ENCODE measurements at places on chromosomes 6 and 20.

DNA sequence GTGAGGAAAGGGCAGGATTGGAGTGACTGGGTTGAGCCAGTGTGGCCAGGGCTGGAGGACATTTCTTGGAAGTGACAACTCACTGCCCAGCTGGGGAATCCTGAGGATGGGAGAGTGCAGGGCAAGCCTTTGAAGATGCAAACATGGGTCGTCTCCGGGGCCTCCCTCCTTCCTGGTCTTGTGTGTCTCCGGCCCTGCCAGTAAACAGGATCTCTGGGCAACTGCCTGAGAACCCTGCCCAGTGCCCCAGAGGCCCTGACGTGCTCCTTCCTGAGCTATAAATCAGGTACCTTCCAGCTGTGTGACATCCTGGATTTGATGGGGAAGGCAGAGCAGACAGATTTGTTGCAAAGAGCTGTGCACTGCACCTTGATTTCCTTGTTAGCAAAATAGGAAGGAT is 12.9 kb upstream of the TCF15 start:
- no peak for DNase-seq

DNA sequence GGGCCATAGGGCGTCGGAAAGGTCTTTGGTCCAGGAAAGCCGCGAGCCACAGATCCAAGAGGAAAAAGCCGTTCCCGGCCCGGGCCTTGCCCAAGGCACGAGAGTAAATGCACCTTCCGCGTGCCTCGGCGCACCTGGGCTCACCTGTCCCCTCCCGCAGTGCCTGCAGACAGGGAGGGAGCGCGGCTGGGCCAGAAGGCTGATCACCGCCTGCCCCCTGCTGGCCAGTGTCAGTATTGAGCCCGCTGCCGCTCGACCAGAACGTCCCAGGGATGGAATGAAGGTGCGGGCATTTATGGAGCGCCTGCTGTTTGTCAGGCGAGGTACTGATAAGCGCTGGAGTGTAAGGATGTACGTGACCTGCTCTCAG is 679 bp upstream of the LPIN3 start:
- DNase-seq: peak; percentile 82

GRCh38 chr6:166820483-166820882 is 135.9 kb downstream of the RNASET2 start:
- DNase-seq: no peak

- no peak for DNase-seq
These were observed 110.3 kb upstream of the GGTLC1 start for GRCh38 chr20:24098886-24099285.

GRCh38 chr20:18543932-18544331 is 23.3 kb upstream of the SMIM26 start:
- DNase-seq: no peak

DNA sequence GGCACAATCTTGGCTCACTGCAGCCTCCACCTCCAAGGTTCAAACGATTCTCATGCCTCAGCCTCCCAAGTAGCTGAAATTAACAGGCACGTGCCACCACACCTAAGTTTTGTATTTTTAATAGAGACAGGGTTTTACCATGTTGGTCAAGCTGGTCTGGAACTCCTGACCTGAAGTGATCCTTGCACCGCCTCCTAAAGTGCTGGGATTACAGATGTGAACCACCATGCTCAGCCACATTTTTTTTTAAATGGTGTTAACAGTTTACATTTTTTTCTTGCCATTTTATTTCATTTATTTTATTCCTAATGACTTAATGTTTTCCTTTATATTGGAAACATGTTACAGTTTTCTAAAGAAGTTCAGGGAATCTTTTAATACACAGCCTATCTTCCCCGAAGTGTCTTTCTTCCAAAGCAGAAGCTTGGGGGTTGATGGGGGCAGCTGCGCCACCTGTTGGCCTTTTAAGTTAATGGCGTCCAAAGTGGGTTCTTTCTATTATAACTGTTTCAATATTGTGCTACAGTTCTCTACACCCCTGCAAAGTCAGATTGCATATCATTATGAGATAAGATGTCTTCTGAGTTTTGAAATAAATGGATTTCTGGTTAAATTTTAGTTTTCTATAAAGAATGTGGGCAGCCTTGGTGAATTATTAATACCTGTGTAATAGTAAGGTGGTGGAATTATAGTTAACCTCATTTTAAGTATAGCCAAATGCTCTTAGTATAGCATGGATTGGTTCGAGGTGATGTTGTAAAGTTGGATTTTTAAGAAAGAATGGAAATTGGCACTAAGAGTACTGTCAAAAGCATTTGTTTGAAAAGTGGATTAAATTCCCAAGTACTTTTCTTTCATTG is 42.0 kb upstream of the PLCG1 start:
- peak; percentile 47 for DNase-seq

DNA sequence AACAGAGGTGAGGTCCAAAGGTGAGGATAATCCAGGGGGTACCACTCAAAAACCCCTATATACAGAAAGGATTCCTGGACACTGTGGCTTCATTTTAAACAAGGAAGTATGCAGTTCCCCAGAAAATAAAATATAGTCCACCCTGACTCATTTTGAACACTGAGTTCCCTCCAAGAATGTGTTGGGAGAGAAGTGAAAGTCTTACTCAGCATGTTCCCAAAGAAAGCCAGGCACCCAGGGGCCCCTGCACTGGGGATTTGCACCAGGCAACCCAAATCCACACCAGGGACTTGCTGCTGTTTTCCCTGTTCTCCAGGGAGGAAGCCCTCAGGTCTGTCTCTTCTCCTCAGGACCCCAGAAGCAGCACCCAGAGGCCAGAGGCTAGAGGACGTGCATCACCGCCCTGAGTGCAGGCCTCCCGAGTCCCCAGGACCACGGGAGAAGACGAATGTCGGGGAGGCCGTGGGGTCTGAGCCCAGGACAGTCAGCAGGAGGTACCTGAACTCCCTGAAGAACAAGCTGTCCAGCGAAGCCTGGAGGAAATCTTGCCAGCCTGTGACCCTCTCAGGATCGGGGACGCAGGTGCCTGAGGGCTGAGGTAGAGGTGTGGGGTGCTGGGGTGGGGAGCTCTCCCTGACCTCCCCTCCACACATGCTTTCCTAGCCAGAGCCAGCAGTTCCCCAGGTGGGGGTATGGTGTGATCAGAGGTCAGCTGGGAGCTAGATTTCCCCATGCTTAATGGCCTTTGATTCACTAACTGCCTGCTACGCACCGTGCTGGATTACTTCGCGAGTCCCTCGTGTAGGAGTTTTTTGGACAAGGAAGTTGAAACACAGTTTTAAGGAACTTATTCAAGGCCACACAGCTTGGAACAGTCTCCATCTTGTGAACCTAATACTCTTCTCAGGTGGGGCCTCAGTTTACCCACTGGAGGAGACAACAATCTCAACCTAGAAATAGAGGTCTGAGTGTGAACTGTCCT is 3.3 kb downstream of the FGD2 start:
- no peak for DNase-seq

DNA sequence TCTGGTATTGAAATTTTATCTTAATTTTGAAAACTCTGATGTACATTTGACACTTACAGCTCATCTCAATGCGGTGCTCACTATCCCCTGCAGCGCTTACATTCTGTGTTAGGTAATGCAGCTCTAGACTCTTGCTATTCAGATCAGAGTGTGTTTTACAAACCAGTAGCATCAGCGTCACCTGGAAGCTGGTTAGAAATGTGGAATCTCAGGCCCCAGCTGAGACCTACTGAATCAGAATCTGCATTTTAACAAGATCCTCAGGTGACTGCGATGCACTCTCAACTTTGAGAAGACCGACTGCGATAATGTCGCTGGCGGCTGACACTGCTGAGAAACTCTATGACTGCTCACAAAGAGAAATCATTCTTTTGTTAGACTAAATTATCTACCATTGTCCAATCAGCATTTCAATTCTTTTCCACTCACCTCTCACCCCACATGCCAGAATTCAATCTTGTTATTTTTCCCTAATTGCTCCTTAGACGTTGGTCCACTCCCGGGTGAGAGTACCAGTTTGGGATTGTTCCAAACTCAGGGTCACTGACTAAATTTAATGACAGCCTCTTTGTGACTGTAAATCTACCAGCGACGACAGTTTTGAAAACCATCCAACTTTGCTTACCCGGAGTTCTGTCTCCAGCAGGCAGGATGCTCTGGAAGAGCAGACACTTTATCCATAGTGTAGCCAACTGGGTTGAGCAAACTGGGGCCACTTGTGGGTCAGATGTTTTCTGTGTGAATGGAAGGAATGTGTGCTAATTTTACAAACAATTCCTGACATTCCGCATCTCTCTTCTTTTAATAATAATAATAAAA is 140.1 kb upstream of the BTBD3 start:
- no peak for DNase-seq

GRCh38 chr6:133286765-133287164 is 45.6 kb downstream of the EYA4 start:
- no peak for DNase-seq

GRCh38 chr6:112007805-112008204 is 46.1 kb upstream of the CCN6 start:
- no peak for DNase-seq

- DNase-seq: no peak
These were observed 10.1 kb downstream of the TGM3 start for GRCh38 chr20:2305946-2306345.

DNA sequence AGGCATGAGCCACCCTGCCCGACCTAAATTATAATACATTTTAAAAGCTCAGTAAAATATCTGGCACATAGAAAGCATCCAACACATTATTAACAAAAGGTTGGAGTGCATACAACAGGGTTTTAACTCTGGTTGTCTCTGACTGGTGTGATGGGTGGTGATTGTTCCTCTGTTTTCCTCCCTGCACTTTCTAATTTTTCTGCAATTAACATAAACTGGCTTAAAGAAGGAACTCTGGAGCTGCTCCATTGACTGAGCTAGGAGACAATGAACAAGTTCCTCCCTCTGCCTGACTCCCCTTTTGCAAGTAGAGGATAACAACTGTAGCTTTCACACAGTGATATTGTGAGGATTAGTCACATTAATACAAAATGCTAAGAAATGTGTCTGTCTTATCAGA is 48.5 kb upstream of the SIRPG start:
- DNase-seq: no peak

- DNase-seq: no peak
These were observed 4.5 kb downstream of the DSP start for GRCh38 chr6:7546020-7546369.

- no peak for DNase-seq
These were observed 147.5 kb downstream of the BMP7 start for GRCh38 chr20:57118964-57119363.

GRCh38 chr6:5132731-5133130 is 47.6 kb downstream of the PPP1R3G start:
- DNase-seq: no peak

- no peak for DNase-seq
These were observed 107.3 kb downstream of the IRF4 start for GRCh38 chr6:498795-499231.

- no peak for DNase-seq
These were observed 628.8 kb upstream of the CITED2 start for GRCh38 chr6:140003217-140003616.

DNA sequence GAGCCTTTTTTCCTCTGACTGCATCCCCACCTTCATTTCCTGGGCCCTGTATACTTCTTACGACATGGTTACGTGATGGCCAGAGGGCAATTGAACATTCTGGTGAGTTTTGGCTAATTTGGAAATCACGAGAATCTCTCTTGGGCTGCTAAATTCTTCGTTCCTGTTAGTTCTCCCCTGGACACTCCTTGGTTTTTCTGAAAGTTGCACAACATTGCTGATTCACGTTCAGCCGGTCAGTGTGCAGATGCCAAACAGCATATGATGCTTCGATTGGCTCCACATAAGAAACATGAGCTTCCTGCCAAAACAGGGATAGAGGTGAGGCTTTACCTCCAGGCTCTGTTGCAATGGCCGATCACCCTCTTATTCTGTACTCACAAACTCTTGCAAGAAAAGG is 119.4 kb upstream of the LY86 start:
- no peak for DNase-seq

DNA sequence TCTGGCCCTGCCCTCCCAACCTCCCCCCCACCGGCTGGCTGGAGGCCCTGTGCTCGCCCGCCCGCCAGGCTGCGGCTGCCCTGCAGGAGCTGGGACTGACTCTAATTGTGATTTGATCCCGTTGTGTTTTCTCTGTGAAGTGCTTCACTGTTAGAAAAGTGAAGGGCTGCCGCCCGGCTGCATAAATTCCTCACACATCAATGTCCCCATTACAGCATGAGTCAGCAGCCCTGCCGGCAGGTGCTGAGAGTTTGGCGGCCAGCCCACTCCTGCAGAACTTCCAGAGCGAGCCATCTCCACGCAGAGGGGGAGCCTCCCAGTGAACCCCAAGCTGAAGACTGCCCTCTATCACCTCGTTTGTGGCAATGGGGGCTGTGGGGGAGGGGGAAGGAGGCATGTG is 137.9 kb downstream of the DLL1 start:
- no peak for DNase-seq

DNA sequence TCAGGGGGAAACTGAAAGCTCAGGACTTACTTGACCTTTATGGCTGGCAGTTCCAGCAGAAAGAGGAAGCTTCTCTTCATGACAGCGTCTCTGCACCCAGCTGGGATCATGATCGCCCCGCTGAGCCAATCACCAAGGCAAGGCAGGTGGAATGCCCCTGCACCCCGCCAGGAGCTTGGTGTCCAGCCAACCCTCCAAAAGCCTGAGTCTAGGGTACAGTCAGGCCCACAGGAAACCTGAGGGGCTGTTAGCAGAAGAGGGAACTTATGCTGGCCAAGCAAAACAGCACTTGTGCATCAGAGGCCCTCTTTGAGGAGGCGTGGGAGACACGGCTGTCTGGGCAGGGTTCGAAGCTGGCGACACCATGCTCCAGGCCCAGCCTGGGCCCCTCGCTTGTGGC is 188.3 kb upstream of the GMDS start:
- DNase-seq: no peak

GRCh38 chr6:106961136-106961535 is 13.4 kb downstream of the CD24 start:
- no peak for DNase-seq

- DNase-seq: peak; percentile 77
These were observed 54.2 kb downstream of the TBC1D7 start for GRCh38 chr6:13273931-13274706.

DNA sequence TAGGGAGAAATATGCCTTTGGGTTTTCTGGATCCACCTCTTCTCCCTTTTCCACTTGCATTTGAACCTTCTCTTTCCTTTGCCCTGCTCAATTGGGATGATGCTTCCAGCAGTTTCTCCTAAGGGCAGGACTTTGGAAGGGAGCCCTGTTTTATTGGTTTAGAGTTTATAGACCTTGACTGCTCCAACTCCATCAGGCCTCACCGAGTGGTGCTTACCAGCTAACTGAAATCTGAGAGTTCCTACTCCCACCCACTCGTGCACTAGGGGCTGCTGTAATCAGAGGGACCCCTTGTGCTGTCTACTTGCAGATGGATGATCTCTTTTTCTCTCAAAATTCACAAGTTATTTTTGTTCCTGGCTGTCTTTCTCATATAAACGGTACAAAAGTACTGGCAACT is 121.3 kb upstream of the SLC22A16 start:
- DNase-seq: no peak

DNA sequence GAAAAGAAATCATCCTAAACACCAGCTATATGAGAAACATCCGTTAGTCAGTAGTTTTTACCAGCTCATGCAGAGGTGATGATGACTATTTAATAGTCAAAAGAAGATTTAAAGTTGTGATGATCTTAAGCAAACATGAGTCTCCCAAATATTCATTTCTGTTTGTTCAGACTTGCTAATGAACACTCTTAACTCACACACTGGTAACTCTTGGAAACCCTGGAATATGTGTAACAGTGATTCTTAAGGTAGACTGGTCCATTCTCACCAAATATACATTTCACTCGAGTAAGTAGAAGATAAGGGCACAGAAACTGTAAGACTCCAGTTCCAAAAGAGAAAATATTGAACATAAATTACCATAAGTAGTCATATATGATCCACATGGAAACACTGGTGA is 29.1 kb downstream of the RSPO3 start:
- no peak for DNase-seq

Data from activated T-cell treated with anti-CD3 and anti-CD28 coated beads for 4 hours (primary cell).